Sigmoid colon (tissue), 7 donors: ENCODE measurements at places on chromosomes 3 and 15. TPM values are rescaled to one million over a fixed set of nuclear protein-coding genes. Genes with fewer than 3 reads are reported as not detected.

Gene HHLA2
- total RNA-seq, result not detected

Gene BOC
- total RNA-seq, result 80.3 TPM

Gene SFMBT1
- 16.1 TPM for total RNA-seq

Gene RTF1
- total RNA-seq, result 35.7 TPM

Gene EOMES
- total RNA-seq, result not detected

Gene ACOX2
- total RNA-seq, result 27.1 TPM

Gene COL7A1
- 2.1 TPM for total RNA-seq

Gene RRP9
- 6.4 TPM for total RNA-seq
